ENCODE measurements at places on chromosomes 16 and 17. TPM values are rescaled to one million over a fixed set of nuclear protein-coding genes. Genes with fewer than 3 reads are reported as not detected.

RSKR gene
- 3.7 TPM for total RNA-seq

NPIPA3 gene
- 1.6 TPM for total RNA-seq

SSTR5 gene
- total RNA-seq, result not detected

CRHR1 gene
- 0.52 TPM for total RNA-seq

MMP2 gene
- total RNA-seq, result 194 TPM

ANKRD40CL gene
- not detected for total RNA-seq

USH1G gene
- total RNA-seq, result under 0.01 TPM

CHST5 gene
- total RNA-seq, result not detected

CA5A gene
- total RNA-seq, result not detected

JUP gene
- 24.5 TPM for total RNA-seq

HOXB1 gene
- not detected for total RNA-seq

KRT9 gene
- total RNA-seq, result not detected

CAPNS2 gene
- total RNA-seq, result not detected

GCGR gene
- total RNA-seq, result not detected

ZP2 gene
- total RNA-seq, result 0.52 TPM

MLKL gene
- total RNA-seq, result 3.7 TPM

EVPLL gene
- not detected for total RNA-seq

CALB2 gene
- total RNA-seq, result 1.0 TPM

RGS11 gene
- 0.52 TPM for total RNA-seq
